Breast epithelium (tissue), 4 donors: ENCODE measurements at places on chromosomes 2 and 18. TPM values are rescaled to one million over a fixed set of nuclear protein-coding genes. Genes with fewer than 3 reads are reported as not detected.

DNA sequence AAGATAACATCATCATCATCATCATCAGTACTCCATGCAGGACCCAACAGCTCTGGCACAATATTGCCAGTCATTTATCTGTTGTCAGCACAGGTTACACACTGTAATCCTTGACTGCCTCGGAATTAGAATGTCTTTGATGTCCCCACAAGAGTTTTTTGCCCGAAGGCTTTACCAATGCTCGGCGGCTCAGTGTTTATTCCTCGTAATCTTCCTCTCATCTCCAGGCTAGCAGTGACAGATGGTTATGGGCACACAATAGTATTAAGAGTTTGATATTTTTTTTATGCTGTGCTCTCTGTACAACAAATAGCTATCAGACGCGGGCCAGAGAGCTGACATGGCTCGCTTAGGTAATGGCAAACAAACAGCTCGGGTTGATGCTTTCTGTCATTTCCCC is 515.2 kb downstream of the ZEB2 start:
- no peak for DNase-seq
- H3K27ac ChIP-seq = no peak overlapping the region
- no peaks in the 10 kb centered on the region for H3K27me3 ChIP-seq
- no peaks in the 10 kb centered on the region for H3K36me3 ChIP-seq

DNA sequence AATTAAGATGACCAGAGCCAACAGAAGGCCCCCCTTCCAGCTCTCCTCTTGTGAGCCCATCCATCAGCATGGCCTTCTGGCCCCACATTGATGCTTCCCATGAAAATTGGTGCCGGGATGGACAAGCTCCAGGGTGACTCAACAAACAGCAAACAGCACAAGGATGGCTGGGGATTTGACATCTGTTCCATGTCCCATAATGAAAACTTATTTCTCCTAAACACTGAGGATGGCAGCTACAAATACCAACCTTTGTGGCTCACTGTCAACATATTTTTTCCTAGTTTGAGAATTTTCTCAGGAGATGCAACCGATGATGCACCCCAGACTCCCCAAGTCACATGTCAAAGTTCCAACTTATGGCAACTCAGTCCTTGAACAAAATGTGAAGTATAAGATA is 169.6 kb upstream of the SIX2 start:
- H3K4me3 ChIP-seq = no peak overlapping the region
- H3K36me3 ChIP-seq = no peaks in the 10 kb centered on the region
- no peaks in the 10 kb centered on the region for H3K4me1 ChIP-seq
- no peak for DNase-seq

DNA sequence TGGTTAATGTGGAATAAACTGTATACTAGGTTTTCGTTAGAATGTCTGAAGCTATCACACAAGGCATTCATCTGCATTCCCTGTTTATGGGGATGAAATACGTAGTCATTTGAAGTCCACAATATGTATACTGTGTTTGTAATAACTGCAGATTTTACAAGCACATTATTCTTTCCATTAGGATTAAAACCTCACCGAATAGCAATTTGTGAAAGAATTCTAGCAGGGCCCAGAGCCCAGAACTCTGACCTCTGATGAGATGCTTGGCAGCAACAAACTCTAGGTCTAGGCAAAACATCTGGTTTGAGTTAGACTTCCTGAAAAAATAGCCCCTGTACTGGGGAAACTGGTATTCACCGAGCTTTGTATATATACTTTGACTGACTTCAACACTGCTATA is 158.2 kb downstream of the SRBD1 start:
- DNase-seq = no peak
- no peak overlapping the region for H3K4me3 ChIP-seq
- no peaks in the 10 kb centered on the region for H3K27me3 ChIP-seq
- no peak overlapping the region for H3K27ac ChIP-seq

GRCh38 chr2:55361465-55362189 is 58.0 kb downstream of the CCDC88A start:
- H3K27ac ChIP-seq = no peak overlapping the region
- no peaks in the 10 kb centered on the region for H3K27me3 ChIP-seq
- H3K4me3 ChIP-seq = no peak overlapping the region
- no peaks in the 10 kb centered on the region for H3K4me1 ChIP-seq
- no peaks in the 10 kb centered on the region for H3K36me3 ChIP-seq

Gene SNX17
- total RNA-seq = 121 TPM

GRCh38 chr2:15449556-15450236 is 111.4 kb downstream of the NBAS start:
- no peak overlapping the region for H3K27ac ChIP-seq
- no peaks in the 10 kb centered on the region for H3K36me3 ChIP-seq
- no peaks in the 10 kb centered on the region for H3K27me3 ChIP-seq
- DNase-seq = no peak

DNA sequence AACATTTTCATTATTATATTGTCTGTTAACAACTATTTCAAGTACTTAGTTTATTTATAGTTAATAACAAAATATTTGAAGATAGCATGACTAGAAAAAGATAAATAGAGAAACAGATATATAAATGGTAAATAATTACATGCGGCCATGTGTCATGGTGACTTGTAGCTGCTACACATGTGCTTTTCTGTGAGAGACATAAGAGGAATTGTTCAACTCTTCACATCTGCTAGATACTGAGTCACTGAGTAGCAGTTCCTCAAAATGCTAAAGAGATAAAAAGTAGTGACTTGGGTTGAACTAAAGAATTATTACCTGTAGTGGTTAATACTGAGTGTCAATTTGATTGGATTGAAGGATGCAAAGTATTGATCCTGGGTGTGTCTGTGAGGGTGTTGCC is 37.5 kb upstream of the SCN9A start:
- no peak overlapping the region for H3K27ac ChIP-seq
- no peak overlapping the region for H3K4me3 ChIP-seq
- DNase-seq = no peak
- H3K4me1 ChIP-seq = no peaks in the 10 kb centered on the region

GRCh38 chr18:4551001-4551360 is 95.9 kb upstream of the DLGAP1 start:
- H3K36me3 ChIP-seq = no peaks in the 10 kb centered on the region
- DNase-seq = no peak
- no peaks in the 10 kb centered on the region for H3K27me3 ChIP-seq
- no peak overlapping the region for H3K4me3 ChIP-seq

Gene CHST9
- total RNA-seq = 8.5 TPM

GRCh38 chr2:17709897-17710296 is 43.7 kb downstream of the SMC6 start:
- H3K36me3 ChIP-seq = peaks cover 8% of the 10 kb centered on the region
- no peaks in the 10 kb centered on the region for H3K4me1 ChIP-seq
- DNase-seq = no peak
- no peak overlapping the region for H3K4me3 ChIP-seq
- H3K27ac ChIP-seq = no peak overlapping the region
- no peaks in the 10 kb centered on the region for H3K27me3 ChIP-seq

DNA sequence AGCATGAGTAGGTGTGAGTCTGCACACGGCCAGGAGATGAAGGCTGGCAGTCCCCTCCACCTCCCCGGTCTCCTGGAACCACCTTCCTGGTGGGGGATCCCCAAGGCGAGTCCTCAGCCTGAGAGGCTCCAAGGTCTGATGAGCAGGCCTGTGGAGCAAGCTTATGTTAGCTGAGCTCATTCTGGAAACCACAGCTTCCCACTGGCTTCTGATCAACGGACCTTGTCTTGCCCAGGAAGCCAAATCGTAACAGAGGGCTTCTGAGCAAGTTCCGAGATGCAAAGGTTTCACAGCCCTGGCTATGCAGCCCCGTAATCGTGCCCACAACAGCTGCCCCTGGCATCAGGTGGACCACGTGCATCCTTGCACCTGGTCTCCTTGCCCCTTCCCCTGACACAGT is 28.8 kb upstream of the GPR55 start:
- no peaks in the 10 kb centered on the region for H3K36me3 ChIP-seq
- no peaks in the 10 kb centered on the region for H3K4me1 ChIP-seq
- no peak for DNase-seq
- H3K27me3 ChIP-seq = no peaks in the 10 kb centered on the region
